Central memory CD8-positive, alpha-beta T cell (primary cell): ENCODE measurements at places on chromosomes 7 and 10.
A peak's percentile ranks its signal among the peaks of the same experiment; 100 is the strongest.

GRCh38 chr10:33478675-33479125 is 144.2 kb upstream of the NRP1 start:
- no peak for DNase-seq

DNA sequence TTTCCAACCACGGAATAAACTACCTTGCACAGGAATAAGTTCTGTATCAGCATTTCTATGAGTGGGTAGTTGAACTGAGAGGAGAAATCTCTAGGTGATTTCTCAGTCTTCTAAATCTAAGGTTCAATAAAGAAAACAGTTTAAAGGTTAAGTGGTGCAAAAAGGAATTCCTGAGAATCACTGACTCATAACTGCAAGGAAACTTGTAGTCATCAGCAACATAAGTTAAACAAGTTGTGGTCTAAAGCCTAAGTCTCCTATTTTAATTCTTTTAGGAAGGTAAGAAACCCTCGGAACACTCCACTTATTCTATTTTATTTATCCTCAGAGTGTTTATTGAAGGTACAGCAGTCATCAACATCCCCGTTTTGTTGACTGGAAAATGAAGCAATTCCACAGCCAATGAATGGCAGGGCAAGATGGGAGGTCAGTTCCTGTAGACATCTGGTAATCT is 92.4 kb upstream of the PIK3CG start:
- no peak for DNase-seq

- DNase-seq: no peak
Observed at GRCh38 chr10:18401416-18402195, 249.8 kb downstream of the NSUN6 start.

- peak; percentile 10 for DNase-seq
Observed at GRCh38 chr7:69412331-69413146, 185.7 kb upstream of the AUTS2 start.

- DNase-seq: no peak
Observed at GRCh38 chr7:97430006-97430405, 301.9 kb upstream of the TAC1 start.

- no peak for DNase-seq
Observed at GRCh38 chr7:84678841-84679240, 484.3 kb upstream of the SEMA3A start.

DNA sequence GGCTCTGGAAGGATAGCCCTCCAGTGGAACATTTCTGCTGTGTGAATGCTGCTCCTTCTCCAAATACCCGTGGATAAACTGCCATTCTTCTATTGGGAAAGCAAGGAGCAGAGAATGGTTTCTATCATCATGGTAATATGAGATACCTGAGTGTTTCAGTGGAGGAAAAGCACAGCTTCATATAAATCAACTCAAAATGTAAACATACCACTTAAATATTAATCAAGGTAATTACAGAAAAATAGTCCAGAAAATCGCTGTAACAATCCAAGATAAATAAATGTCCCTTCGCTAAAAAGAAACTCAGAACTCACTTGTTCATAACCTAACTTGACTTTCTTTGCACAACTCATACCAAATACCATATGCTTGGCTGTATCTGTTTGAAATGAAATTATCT is 635.8 kb downstream of the PARD3 start:
- DNase-seq: no peak

DNA sequence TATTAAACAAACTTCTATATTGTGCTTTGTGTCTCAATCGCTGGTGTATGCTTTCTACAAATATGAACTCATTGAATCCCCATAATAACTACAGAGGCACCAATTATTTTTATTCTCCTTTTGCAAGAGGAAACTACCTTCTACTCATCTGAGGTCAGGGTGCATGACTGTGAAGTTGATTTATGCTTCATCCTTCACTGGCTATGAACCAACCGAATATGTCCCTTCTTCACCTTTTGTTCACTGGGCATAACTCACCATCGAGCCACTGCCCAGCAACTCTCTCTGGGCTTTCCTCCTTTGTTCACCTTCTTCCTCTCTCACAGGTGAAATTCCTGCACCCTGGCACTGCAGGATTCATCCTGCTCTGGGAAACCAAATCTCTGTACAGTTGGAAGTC is 61.3 kb upstream of the PFKP start:
- no peak for DNase-seq

DNA sequence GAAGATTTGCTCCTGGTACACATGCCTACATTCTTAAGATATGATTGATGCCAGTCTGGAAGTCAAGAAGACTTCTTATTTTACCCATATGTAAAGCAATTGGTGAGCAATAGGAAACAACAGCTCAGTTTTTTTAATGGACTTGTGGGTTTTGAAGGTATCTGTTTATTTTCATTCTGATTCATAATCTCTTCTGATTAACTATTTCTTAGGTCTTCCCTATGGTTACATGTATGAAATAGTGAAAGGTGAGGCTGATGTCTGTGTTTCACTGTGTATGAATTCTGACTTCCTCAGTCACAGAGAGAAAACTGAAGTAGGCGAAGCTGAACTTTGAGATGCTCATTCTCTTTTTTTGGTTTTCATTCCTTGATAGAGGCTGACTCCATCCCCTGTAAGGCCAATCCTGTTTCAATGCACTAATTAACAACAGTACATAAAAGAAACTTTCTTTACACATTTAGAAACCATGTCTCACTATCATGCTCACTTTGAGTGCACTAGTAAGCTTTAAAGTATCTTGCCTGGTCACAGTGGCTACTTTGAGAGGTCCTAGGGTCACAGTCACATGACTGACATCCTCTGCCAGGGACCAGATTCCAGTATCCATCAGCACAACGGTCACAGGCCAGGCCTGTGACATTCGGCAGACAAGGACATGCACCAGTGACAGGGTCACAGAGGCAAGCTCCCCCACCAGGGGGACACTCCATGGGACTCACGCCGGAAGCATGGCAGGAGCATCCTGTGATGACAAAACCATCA is 59.5 kb upstream of the LAMB1 start:
- DNase-seq: no peak

DNA sequence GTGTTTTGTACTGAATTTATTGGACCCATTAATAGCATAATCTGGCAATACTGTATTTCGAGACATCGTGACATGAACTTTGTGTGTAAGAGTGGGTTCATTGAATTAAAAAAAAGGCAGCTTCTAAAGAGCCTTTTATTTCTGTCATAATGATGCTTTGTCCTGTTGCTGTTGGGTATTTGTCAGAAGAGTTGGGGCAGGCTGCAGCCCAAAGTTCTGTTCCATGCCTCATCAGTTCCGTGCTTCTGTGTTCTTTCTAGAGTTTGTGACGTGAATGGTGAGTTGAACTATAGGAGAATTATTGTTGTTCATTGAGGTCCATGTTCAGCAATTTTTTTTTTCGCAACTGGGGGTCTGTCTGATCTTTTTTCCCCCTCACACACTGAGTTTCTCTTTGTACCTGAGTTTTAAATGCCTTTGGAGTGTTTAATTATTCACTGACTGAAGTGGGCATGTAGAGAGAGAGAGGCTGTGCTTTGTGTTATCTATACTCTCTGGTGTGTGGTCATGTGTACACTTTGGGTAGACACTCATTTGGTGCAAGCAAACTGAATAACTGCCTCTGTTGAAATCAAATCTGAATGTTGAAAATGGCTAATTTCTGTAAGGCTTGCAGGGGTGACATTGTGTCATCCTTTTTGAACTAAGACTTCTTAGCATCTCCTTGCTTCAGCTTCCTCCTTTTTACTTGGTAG is 69.8 kb downstream of the ADD3 start:
- no peak for DNase-seq

DNA sequence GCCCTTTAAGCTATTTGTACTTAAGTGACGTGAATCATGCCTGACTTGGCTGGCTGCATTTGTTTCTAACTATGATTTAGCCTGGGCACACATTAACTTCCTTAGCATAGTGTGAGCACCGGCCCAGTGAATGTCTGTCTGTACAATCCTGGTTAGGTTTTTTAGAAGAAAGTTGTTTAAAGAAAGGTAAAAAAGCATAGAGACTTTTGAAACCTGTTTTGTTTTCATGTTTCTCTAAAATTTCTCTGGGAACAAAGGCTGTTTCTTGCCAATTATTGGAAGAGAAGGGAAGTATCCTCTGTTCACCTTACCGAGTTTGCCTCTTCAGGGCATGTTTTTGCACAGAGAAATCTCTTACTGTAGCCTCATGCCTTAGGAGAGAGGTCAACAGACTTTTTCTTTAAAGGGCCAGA is 42.9 kb upstream of the MET start:
- no peak for DNase-seq

GRCh38 chr10:71921324-71922027 is 42.7 kb upstream of the CHST3 start:
- no peak for DNase-seq

DNA sequence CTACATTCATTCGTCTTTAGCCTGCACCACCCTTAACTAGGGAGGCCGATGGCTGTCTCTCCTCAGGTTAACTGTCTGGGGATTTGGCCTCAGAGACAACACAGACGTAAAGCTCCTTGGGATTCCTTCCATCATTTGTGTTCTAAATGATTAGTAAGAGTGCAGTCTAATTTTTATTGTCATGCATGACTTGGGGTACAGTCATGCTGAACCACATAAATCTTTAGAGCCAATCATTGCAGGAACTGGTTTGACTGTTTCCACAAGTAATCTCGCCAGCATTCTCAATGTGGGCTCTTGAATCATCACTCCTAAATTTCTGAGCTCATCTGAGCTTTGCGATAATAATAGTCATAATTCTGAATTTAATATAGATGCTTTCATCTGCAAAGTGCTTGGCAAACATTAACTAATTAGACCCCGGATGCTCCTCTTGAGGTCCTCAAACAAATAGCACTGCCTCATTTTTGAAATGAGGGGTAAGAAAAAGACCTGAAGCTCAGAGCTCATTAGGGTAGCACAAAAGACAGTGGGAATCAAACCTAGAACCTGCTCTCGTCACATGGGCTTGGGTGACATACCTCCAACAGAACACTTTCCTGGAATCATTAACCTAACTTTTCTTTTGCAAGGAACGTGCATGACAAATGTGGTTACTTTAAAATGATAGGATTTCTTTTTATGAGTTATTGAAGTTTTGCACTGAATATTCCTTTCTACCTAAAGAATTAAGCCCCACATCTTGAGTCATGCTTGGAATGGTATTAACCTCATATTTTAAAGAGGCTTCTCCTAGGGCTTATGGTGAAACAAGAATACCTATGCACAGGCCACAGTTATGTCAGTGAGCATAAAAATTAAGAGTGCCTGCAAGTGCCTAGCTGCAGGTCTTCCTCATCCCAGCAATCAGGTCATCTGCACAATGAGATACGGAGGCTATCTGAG is 118.9 kb upstream of the NRP1 start:
- no peak for DNase-seq

DNA sequence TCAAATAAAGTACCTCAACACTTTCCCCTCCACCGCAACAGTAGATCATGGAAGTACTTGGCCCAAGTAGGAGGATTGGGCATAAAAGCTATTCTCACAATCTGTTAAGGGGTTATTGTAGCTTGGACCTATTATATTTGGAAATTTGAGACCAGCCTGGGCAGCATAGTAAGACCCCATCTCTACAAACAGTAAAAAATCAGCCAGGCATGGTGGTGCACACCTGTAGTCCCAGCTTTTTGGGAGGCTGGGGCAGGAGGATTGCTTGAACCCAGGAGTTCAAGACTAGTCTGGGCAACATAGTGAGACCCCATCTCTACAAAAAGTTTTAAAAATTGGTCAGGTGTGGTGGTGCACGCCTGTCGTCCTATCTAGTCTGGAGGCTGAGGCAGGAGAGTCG is 13.2 kb downstream of the PRKRIP1 start:
- DNase-seq: no peak

DNA sequence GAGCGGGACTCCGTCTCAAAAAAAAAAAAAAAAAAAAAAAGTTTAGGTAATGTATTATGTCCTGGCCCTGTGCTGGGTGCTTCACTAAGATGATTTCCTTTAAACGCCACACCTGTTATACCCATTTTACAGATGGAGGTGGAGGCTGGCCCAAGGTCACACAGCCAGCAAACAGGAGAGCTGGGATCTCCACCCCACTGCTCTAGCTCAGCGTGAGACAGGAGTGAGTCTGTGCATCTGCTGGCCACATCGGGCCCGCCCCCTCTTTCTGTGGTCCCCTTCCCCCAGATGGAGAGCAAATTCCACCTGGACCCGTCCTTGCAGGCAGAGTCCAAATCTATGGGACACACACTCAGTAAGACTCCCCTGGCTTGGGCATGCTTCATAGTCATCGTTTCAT is 51.0 kb downstream of the LHPP start:
- DNase-seq: no peak

DNA sequence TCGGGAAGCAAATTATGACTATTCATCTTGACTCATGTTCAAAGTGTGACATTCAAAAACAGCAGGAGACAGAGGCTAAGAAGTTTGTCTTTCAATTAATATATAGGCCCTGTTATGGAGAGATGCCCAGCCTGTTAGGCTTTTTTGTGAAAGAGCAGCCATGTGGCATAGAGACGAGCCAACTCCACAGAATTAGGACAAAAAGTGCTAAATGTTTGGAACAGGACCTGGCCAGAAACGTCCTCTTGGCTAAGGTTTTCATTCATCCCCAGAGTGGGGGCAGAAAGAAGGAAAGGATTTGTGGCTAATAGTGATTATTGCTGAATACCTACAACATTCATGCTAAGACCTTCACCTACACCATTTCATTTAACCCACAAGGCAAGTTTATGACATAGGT is 324.7 kb upstream of the NPVF start:
- DNase-seq: no peak

- DNase-seq: no peak
Observed at GRCh38 chr7:45241339-45242109, 83.9 kb downstream of the RAMP3 start.

DNA sequence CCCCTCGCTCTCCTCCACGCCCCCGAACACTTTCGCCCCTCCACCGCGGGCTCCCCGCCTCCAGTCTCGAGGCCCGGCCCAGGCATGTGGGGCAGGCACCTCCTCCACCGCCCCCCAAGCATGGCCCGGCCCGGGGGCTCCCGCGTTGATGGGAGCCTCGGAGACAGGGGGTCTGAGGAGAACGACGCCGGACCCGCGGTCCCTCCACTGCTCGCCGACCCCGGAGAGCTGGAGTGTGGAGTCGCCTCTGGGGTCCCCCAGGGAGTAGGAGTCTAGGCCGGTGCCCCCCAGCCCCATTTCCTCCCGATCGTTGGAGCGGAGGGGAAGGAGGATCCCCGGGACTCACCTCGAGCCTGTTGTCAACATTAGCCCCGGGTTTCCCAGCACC is 206 bp downstream of the UPF2 start:
- DNase-seq: peak; percentile 26
